ENCODE measurements at places on chromosomes 12 and 14.

DNA sequence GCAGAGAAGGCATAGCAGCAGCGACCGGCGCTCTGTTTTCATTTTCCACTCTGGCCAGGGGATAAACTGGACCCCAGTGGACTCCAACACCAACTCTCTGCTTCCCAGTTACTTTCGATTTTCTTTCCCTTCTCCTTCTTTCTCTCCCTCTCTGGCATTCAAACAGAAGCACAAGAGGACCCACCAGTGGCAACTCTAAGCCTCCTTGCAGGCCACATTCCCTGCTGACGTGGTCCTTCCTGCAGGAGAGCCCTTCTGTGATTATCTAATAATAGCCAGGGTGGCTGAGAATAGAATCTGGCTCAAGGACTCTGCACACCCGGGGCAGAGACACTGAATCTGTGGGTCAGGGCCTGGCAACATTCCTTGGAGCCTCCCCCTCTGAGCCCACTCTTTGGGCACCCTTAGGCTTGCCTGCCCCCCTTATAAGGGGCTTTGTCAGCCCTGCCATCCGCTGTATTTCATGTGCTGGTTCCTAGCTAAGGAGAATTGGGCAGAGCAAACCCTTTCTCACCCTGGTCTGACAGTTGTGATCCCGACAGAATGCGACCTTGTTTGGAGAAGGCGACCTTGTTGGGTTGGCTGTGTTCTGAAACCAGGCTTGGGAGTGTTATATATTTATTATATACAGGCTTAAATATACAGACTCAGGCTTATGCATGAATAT, 8.2 kb upstream of the HOXC6 start:
- no peak overlapping the region for H3K27ac ChIP-seq
- DNase-seq = no peak
- H3K36me3 ChIP-seq = no peaks in the 10 kb centered on the region
- peaks cover 55% of the 10 kb centered on the region for H3K27me3 ChIP-seq
- no peaks in the 10 kb centered on the region for H3K4me1 ChIP-seq
- no peak overlapping the region for H3K4me3 ChIP-seq

DNA sequence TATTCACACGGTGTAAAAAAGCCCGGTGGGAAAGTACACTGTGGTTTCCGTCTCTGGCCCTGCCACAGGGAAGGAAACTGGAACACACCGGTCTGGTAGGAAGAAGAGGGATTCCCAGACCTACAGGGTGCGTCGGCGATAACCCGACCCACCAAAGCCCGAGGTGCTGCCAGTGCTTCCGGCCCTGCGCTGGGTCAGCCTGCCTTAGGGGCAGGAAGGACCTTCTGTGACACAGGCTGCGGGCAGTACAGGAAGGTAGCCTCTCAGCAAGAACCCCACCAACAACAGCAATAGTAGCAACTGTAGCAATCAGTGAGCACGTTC, 169.5 kb upstream of the FKBP4 start:
- H3K4me1 ChIP-seq = no peaks in the 10 kb centered on the region
- H3K27me3 ChIP-seq = no peaks in the 10 kb centered on the region
- H3K4me3 ChIP-seq = no peak overlapping the region
- H3K27ac ChIP-seq = no peak overlapping the region

GRCh38 chr14:104800771-104801519, at the start of gene ZBTB42:
Gene ZBTB42 (plus strand): TSS chr14:104801101. CDS start chr14:104801198, 97 bp downstream.
- H3K27ac ChIP-seq = peak within 1 kb of the TSS; percentile 96
- peak; percentile 64 for DNase-seq
- H3K4me3 ChIP-seq = peak within 1 kb of the TSS; percentile 58
- no peaks in the 10 kb centered on the region for H3K36me3 ChIP-seq
- H3K4me1 ChIP-seq = peaks cover 37% of the 10 kb centered on the region

GRCh38 chr14:69593018-69593677, 18.2 kb upstream of the SUSD6 start:
- DNase-seq = no peak
- no peak overlapping the region for H3K4me3 ChIP-seq
- no peaks in the 10 kb centered on the region for H3K36me3 ChIP-seq
- no peak overlapping the region for H3K27ac ChIP-seq

GRCh38 chr12:8867009-8867408, 44.6 kb downstream of the A2ML1 start:
- no peaks in the 10 kb centered on the region for H3K36me3 ChIP-seq
- H3K4me1 ChIP-seq = no peaks in the 10 kb centered on the region
- no peaks in the 10 kb centered on the region for H3K27me3 ChIP-seq
- no peak overlapping the region for H3K4me3 ChIP-seq
- DNase-seq = no peak
